ENCODE measurements at places on chromosomes 12 and 14. TPM values are rescaled to one million over a fixed set of nuclear protein-coding genes. Genes with fewer than 3 reads are reported as not detected.

Gene CEP83
- 7.4 TPM for total RNA-seq

Gene FLVCR2
- total RNA-seq: 1.5 TPM

Gene PTGER2
- total RNA-seq: 0.11 TPM

Gene C12orf50
- total RNA-seq: not detected

Gene CD4
- total RNA-seq: not detected

Gene ATP5MC2
- 126 TPM for total RNA-seq

Gene DYRK2
- 12.5 TPM for total RNA-seq

Gene KCNJ8
- total RNA-seq: under 0.01 TPM

Gene PPP1R1A
- total RNA-seq: not detected

Gene ACRBP
- 0.33 TPM for total RNA-seq

Gene CCDC177
- not detected for total RNA-seq

Gene CACNA2D4
- total RNA-seq: 0.60 TPM

Gene GPX2
- total RNA-seq: not detected

Gene IRAK3
- 14.7 TPM for total RNA-seq

Gene MCRS1
- total RNA-seq: 41.7 TPM

Gene RASSF9
- 6.1 TPM for total RNA-seq

Gene SIX4
- 0.54 TPM for total RNA-seq

Gene KRT83
- total RNA-seq: not detected

Gene CD163L1
- 19.0 TPM for total RNA-seq
